DMS153 (cell line): ENCODE measurements at places on chromosomes 12 and 14.

DNA sequence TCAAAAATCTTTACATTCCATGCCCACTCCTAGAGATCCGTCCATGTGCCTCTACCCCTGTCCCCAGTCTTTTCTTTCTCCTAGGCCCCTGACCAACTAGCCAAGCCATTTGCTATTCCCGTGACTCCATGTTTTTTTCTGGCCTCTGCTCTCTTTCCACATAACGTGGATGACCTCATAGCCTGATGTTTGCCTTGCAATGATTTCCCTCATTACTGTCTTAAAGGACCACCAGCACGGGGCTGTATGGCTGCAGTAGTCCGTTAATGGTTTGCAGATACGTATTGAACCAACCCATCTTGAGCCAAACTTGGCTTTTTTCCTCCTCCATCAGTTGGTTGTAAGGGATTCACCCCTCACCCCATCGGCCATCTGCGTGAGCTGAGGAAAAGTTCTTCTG is 226.0 kb downstream of the PCNX1 start:
- DNase-seq = no peak

GRCh38 chr14:97644365-97644764 is 847.2 kb downstream of the VRK1 start:
- no peak for DNase-seq

DNA sequence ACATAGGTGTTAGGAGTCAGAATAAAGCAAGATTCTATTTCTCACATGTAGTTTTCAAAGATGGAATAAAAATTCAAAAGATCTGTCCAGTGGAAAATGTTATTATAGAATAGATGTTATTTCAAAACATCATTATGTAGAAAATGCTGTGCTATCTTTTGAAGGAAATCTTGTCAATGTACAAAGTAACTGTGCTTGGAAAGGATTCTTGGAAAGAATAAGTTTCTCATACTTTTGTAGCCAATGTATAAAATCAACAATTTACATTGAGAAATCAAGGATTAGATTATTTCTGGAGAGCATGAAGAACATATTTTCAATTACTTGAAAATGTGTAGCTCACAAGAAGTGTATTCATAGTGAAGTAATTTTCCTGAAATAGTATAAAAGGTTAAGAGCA is 532.5 kb upstream of the MGAT4C start:
- DNase-seq = no peak

GRCh38 chr12:116761499-116761898 is 23.4 kb downstream of the RNFT2 start:
- no peak for DNase-seq

GRCh38 chr14:73491256-73492042 is 716 bp downstream of the RIOX1 start:
- DNase-seq = peak; percentile 24

DNA sequence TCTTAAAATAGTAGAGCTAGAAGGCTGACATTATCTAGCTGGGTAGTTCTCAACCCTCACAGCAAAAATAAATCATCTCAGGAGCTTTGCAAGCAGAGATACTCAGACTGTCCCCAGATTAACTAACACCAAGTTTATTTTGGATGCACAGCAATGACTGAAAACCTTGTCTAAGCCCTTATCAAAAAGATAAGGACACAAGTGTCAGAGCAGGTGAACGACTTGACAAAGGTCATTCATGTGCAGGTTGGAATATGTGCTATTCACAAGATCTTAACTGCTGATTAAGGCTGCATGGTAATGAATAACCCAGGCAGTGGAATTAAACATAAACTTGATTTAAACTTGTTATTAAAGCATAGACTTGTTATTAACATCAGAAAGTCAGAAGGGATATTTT is 246.6 kb downstream of the BTG1 start:
- DNase-seq = no peak

DNA sequence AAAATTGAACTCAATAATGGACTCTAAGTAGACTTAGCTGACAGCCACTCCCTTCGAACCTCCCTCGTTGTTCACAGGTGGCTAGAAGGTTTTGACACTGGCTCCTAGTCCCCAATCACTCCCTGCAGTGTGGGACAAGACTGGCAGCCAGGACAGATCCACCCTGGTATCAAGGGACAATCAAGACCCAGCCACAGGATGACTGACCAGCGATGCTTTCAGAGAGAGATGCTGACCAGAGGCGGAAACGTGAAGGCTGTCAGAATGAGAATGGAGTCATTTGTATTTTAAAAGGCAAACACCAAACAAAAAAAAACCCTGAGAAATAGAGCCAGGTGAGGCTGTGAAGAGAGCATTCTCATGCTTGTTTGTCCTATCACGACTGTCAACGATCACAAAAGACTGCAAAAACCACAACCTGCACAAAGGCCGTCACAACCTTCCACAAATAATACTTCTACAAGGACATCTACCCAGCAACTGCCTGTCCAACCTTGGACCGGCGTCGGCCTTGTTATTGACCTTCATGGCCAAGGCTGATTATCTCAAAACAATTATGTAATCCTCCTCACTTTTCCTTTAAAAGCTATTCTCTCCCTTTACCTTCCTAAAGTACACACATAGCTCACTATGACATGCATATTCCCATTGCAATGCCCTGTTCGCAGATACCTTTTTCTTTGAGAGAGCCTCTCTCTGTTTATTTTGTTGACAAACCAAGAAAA is 13.2 kb downstream of the EIF5 start:
- no peak for DNase-seq

- DNase-seq = no peak
These were observed 27.8 kb downstream of the KCNA5 start for GRCh38 chr12:5071496-5071895.

GRCh38 chr12:123529686-123530085 is 3.8 kb downstream of the RILPL1 start:
- no peak for DNase-seq

DNA sequence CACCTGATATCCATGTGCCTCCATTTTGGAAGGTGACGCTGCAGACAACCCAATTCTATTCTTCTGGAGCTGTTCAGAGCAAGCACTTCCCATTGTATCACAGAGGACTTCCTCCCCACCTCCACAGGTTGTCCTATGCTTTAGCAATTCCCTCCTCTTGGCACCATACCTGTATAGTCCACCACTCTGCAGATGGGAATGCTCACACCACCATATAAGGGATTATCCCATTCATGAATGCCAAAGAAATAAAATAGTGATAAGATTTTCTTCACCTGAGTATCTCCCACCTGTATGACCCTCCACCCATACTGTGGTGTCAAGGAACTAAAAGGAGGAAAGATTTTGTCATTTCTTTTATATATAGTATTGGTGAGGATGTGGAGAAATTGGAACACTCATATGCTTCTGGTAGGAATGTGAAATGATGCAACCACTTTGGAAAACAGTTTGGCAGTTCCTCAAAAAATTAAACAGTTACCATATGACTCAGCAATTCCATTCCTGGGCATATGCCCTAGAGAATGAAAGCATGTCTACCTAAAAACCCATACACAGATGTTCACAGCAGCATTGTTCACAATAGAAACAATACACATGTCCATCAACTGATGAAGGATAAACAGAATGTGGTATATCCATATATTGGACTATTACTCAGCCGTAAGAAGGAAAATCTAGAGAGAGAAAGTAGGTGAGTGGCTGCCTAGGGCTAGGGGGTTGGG is 75.2 kb downstream of the FIGNL2 start:
- DNase-seq = no peak

GRCh38 chr12:107349008-107349747 is 255.8 kb upstream of the CRY1 start:
- peak; percentile 43 for DNase-seq

DNA sequence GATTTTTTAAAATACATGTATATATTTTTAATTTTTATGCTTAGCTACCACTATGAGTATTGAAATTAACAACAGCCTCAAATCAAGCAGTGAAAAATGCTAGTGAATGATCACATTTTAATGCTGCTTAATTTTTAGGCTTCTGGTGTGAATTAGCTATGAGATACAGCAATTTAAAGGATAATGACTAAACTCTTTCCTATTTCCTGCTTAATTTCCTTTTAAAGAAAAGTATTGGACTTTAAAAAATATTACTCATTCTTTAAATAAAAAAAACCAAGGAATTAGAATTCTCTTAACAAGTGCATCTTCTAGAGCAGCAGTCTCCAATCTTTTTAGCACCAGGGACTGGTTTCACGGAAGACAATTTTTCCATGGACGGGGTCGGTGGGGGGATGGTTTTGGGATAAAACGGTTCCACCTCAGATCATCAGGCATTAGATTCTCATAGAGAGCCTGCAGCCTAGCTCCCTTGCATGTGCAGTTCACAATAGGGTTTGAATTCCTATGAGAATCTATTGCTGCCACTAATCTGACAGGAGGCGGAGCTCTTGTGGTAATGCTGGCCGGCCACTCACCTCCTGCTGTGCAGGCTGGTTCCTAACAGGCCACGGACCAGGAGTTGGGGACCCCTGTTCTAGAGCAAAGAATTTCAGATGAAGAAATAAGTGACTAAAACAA is 18.6 kb upstream of the NTN4 start:
- DNase-seq = no peak

DNA sequence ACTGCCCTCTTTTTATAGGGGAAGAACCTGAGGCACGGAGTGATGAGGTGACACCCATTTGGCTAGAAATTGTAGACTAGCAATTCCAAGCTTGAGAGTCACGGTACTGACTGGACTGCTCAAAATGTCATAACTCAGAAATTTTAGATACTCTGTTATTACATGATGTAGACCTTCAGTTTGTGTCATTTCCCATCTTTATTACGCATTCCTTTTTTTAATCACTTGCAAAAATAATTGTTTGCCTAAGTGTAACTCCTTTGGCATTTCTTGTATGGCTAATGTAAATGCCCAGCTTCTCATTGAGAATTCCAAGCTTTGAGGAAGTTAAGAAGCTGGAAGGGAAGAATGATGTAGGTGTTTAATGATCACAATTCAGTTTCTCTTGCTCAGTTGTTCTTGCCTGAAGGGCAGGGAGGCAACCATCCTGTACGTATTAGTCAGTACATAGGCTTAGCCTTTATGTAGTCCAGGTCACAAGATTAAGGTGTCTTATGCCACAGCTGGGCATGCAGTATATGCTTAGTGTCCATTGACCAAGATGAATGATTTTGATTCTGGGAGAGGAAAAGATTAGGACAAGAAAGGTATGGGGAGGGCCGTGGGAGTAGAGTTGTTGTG is 68.2 kb upstream of the EVL start:
- DNase-seq = no peak
